ENCODE measurements at places on chromosomes 11 and 22.

DNA sequence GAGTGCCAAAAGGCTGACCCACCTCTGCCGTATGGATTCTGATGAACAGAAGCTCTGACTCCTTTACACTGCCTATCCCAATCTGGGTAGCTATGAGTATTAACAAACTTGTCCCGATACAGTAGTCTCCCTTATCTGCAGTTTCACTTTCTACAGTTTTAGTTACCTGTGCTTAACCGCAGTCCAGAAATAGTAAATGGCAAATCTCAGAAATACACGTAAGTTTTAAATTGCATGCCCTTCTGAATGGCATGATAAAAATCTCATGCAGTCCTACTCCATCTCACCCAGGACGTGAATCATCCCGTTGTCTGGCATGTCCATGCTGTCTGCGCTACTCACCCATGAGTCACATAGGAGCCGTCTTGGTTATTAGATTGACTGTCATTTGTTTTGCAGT is 68.8 kb downstream of the SNX19 start:
- H3K27me3 ChIP-seq, result peaks cover 9% of the 10 kb centered on the region
- no peak overlapping the region for H3K4me3 ChIP-seq
- no peaks in the 10 kb centered on the region for H3K36me3 ChIP-seq

GRCh38 chr11:1868636-1869291 is 15.9 kb downstream of the LSP1 start:
- no peaks in the 10 kb centered on the region for H3K4me1 ChIP-seq
- H3K36me3 ChIP-seq, result no peaks in the 10 kb centered on the region
- H3K27ac ChIP-seq, result no peak overlapping the region

DNA sequence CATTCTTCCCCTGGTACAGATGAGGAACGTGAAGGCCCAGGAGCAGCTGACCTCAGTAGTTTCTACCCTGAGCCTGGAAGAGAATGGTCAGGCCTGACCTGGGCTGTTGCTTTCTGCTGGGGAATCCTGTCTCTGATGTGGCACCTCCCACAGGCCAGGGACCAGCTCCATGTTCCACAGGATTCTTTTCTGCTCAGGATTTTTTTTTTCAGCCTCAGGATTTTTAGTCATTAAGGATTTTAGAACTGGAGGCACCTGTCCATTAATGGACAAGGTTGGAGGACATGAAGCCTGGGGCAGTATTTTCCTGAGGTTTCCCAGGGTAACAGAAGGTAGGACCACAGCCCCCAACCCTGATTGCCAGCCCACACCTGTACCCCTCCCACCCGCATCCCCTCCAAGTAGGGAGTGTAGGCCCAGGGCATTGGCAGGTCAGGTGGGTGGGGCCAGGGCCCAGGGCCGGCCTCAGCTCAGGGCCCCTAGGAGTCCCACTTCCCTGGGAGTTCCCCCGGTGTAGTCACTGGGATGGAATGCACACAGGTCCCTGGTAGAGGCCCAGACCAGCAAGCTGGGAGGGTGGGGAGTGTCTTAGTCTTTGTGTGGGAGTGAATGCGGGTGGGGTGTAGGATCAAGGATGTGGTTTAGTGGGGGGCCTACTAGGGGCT is 16.1 kb downstream of the BIK start:
- no peak overlapping the region for H3K4me3 ChIP-seq
- peaks cover 8% of the 10 kb centered on the region for H3K4me1 ChIP-seq
- DNase-seq, result no peak
- peak overlapping the region; percentile 85 for H3K27ac ChIP-seq
- H3K27me3 ChIP-seq, result no peaks in the 10 kb centered on the region

DNA sequence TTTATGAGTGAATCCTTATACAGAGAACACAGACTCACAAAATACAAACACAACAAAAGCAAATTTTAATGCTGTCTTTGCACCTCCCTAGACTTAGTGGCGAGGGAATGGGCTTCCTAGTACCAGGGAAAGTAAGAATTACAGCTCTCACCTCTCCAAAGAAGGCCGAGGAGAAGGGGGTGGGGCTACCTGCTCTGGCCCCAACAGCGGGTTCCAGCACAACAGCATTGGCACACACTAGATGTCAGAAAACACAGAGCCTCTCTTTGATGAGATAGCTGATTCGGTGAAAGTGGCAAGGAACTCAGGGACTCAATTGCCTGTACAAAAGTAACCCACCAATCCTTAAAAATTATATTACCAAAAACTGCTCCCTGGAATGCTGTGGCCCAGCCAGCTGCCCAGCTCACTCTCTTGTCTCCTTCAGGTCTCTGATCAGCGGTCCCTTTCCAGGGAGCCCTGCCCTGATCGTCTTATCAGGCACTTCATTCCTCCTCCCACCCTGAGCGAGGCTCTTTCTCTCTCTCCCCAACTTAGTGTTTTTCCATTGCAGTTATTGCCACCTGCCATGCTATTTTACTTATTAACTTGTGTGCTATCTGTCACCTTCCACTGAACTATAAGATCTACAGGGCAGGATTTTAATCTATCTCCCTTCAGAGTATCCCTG is 30.7 kb downstream of the SPON1 start:
- DNase-seq, result no peak
- H3K4me1 ChIP-seq, result peaks cover 16% of the 10 kb centered on the region
- H3K4me3 ChIP-seq, result no peak overlapping the region
- H3K27me3 ChIP-seq, result no peaks in the 10 kb centered on the region

GRCh38 chr11:64032050-64032449 is 3.7 kb upstream of the FLRT1 start:
- H3K4me1 ChIP-seq, result peaks cover 5% of the 10 kb centered on the region
- H3K4me3 ChIP-seq, result no peak overlapping the region
- no peaks in the 10 kb centered on the region for H3K36me3 ChIP-seq
- H3K27me3 ChIP-seq, result peaks cover 50% of the 10 kb centered on the region

DNA sequence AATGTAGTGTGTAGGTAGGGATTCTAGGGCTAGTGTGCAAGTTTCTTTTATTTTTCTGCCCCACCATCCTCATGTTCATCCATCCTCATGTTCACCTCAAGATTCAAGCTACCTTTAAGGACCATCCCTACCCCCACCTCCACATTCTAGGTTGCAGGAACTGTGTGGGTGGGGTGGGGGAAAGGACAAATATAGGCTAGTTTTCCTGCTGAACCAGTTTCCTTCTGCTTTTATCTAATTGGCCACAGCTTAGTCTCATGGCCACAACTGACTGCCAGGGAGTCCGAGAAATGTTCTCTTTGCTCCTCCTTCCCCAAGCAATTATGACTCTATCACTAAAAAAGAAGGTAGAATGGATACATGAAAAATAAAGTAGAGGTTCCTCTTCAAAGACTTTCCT is 179.0 kb upstream of the LARGE1 start:
- no peak for DNase-seq
- H3K4me3 ChIP-seq, result no peak overlapping the region
- peaks cover 5% of the 10 kb centered on the region for H3K27me3 ChIP-seq
- H3K36me3 ChIP-seq, result no peaks in the 10 kb centered on the region

GRCh38 chr11:126366064-126366822 is 10.8 kb downstream of the ST3GAL4 start:
- DNase-seq, result no peak
- peaks cover 6% of the 10 kb centered on the region for H3K4me1 ChIP-seq
- H3K36me3 ChIP-seq, result no peaks in the 10 kb centered on the region

- no peak overlapping the region for H3K4me3 ChIP-seq
- no peak for DNase-seq
- no peaks in the 10 kb centered on the region for H3K27me3 ChIP-seq
- peaks cover 3% of the 10 kb centered on the region for H3K36me3 ChIP-seq
- peaks cover 1% of the 10 kb centered on the region for H3K4me1 ChIP-seq
- no peak overlapping the region for H3K27ac ChIP-seq
These were observed 111.2 kb downstream of the MRTFA start for GRCh38 chr22:40525250-40525884.

DNA sequence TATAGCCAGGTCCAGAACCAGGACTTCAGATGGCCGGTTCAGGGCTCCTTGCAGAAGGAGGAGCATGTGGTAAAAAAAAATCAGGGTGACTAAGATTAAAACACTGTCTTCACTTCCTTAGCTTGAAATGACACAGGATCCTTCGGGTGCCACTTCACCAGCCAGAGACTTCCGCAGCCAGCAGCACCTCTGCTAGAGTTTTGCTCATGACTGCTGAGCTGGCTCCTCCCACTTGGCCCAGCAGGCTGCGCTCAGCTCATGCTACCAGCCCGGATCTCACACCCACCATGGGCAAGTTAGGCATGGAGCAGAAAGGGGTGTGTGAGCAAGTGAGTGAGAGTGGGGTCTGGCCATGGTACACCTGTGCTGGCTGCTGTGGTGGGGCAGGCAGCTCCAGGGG is 6.6 kb upstream of the MS4A18 start:
- no peaks in the 10 kb centered on the region for H3K4me1 ChIP-seq
- no peak overlapping the region for H3K4me3 ChIP-seq
- H3K27me3 ChIP-seq, result peaks cover 13% of the 10 kb centered on the region
- DNase-seq, result no peak

DNA sequence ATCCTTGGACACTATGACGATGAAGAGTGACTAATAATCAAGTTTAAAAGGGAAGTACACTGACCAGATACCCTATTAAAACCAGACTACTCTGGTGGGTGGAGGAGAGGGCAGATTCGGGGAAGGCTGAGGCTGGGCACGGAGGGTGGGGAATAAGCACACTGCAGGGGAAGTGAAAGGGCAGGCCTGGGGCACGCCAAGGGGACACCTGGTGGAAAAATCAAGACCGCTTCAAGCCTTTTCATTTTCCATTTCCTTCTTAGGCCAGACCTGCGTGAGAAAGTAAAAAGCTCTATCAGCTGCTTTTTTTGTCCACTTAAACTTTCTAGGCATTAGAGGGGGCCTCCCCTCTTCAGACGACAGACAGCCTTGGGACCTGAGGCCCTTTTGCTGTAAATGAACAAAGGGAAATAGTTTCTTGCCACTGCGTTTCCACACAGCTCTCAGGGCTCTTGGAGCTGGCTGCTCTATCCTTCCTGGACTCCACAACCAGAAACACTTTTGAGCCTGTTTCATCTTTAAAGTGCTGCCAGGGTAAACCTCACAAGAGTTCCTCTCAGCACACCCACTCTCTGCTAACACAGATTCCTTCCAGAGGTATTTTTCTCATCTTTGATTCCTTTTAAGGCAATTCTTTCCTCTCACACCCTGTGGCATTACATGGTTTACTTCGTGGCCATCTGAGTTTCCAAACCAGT is 25.0 kb upstream of the SERPIND1 start:
- H3K4me1 ChIP-seq, result no peaks in the 10 kb centered on the region
- H3K36me3 ChIP-seq, result peaks cover 11% of the 10 kb centered on the region
- no peak for DNase-seq
- H3K27me3 ChIP-seq, result no peaks in the 10 kb centered on the region

GRCh38 chr11:131694526-131695424 is 324.4 kb downstream of the NTM start:
- no peak overlapping the region for H3K27ac ChIP-seq
- H3K4me3 ChIP-seq, result no peak overlapping the region
- H3K4me1 ChIP-seq, result peaks cover 4% of the 10 kb centered on the region
- peak; percentile 89 for DNase-seq
- H3K27me3 ChIP-seq, result peaks cover 74% of the 10 kb centered on the region

- H3K4me3 ChIP-seq, result no peak overlapping the region
- DNase-seq, result no peak
- H3K27ac ChIP-seq, result no peak overlapping the region
- peaks cover 1% of the 10 kb centered on the region for H3K36me3 ChIP-seq
- no peaks in the 10 kb centered on the region for H3K27me3 ChIP-seq
- H3K4me1 ChIP-seq, result peaks cover 13% of the 10 kb centered on the region
These were observed 12.1 kb downstream of the BTBD10 start for GRCh38 chr11:13450832-13451397.

- peak overlapping the region; percentile 21 for H3K27ac ChIP-seq
- no peaks in the 10 kb centered on the region for H3K36me3 ChIP-seq
- no peak for DNase-seq
- peak overlapping the region; percentile 67 for H3K4me3 ChIP-seq
- peaks cover 18% of the 10 kb centered on the region for H3K4me1 ChIP-seq
These were observed 911 bp downstream of the A4GALT start for GRCh38 chr22:42719656-42720262.

GRCh38 chr11:13136272-13136596 is 127.1 kb downstream of the RASSF10 start:
- DNase-seq, result no peak
- H3K27me3 ChIP-seq, result no peaks in the 10 kb centered on the region
- H3K4me1 ChIP-seq, result peaks cover 43% of the 10 kb centered on the region
- no peaks in the 10 kb centered on the region for H3K36me3 ChIP-seq
- H3K27ac ChIP-seq, result no peak overlapping the region

Measured in progenitor cell of endocrine pancreas (in vitro differentiated cells).